ENCODE measurements at places on chromosomes 2 and 18. TPM values are rescaled to one million over a fixed set of nuclear protein-coding genes. Genes with fewer than 3 reads are reported as not detected.

GRCh38 chr2:39865751-39866150 is 86.7 kb upstream of the THUMPD2 start:
- no peak overlapping the region for H3K27ac ChIP-seq
- no peak overlapping the region for H3K4me3 ChIP-seq
- DNase-seq, result no peak
- no peaks in the 10 kb centered on the region for H3K27me3 ChIP-seq
- no peaks in the 10 kb centered on the region for H3K36me3 ChIP-seq

GRCh38 chr2:219451661-219452360 is 17.2 kb downstream of the SPEG start:
- H3K36me3 ChIP-seq, result no peaks in the 10 kb centered on the region
- peaks cover 10% of the 10 kb centered on the region for H3K4me1 ChIP-seq
- no peak overlapping the region for H3K27ac ChIP-seq
- DNase-seq, result no peak

DNA sequence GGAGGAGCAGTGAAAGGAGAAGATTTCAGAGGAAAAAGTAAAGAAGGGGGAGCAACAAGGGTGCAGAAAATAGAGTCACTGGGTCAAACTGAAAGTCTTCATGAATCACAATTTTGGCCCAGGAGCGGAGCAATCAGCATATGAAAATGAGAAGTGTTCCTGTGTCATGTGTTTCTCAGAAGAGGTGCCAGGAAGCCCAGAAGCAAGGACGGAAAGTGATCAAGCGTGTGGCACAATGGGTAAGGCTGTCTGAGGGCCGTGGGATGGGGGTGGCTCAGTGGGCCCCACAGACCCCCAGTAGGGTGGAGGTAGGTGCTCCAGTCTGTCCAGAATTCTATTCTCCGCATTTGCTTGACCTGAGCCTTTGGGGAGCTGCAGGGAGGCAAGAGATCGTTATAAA is 44.2 kb downstream of the SP140 start:
- no peak overlapping the region for H3K4me3 ChIP-seq
- H3K27me3 ChIP-seq, result no peaks in the 10 kb centered on the region
- H3K36me3 ChIP-seq, result no peaks in the 10 kb centered on the region
- DNase-seq, result no peak

Gene CPS1
- 7.9 TPM for polyA plus RNA-seq

Gene EMILIN1
- 1.9 TPM for polyA plus RNA-seq

DNA sequence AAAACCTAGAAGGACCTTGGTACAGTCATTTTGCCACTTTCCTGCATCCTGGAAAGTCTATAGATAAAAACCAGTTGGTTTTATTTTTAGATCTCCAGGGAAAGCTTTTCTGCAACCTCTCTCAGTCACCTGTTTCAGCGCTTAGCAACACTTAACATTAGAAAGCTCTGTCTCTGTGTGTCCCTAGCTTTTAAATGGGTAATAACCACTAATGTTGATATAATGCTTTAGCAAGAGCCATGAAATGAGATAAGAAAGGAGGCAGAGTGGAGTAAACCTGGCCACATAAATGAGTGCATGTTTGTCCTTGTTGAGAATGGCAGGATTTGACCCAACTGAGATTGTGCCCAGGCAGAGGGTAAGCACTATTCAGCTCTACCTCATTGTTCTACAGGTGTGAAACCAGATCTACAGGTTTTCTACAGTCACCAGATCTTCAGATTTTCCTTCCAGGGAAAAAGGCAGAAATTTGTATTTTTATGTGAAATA is 44.8 kb downstream of the MARCHF4 start:
- peaks cover 3% of the 10 kb centered on the region for H3K4me1 ChIP-seq
- no peaks in the 10 kb centered on the region for H3K36me3 ChIP-seq
- no peak for DNase-seq
- no peak overlapping the region for H3K4me3 ChIP-seq
- no peaks in the 10 kb centered on the region for H3K27me3 ChIP-seq

- no peak for DNase-seq
- H3K4me3 ChIP-seq, result no peak overlapping the region
- H3K27ac ChIP-seq, result no peak overlapping the region
- no peaks in the 10 kb centered on the region for H3K27me3 ChIP-seq
- H3K36me3 ChIP-seq, result peaks cover 7% of the 10 kb centered on the region
- H3K4me1 ChIP-seq, result no peaks in the 10 kb centered on the region
Observed at GRCh38 chr2:61334466-61334865, 136.4 kb downstream of the USP34 start.

DNA sequence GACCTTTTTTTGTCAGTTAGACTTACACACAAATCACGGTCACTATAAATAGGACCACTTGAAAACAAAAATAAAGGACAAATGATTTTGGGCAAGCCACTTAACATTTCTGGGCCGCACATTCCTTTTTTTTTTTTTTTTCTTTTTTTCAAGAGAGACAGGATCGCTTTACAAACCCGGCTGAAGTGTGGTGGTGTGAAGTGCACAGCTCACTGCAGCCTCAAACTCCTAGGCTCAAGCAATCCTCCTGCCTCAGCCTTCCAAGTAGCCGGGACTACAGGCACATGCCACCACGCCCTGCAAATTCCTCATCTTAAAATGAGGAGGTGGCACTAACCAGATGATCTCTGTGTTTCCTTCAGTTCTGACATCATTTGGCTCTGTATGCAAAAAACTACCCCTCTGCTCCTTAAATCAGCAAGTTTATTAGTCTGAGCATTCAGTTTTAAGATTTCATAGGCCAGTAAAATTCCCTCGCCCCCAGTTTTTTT is 28.3 kb upstream of the MRO start:
- H3K4me1 ChIP-seq, result no peaks in the 10 kb centered on the region
- H3K27me3 ChIP-seq, result no peaks in the 10 kb centered on the region
- no peaks in the 10 kb centered on the region for H3K36me3 ChIP-seq

- no peaks in the 10 kb centered on the region for H3K36me3 ChIP-seq
- peaks cover under 1% of the 10 kb centered on the region for H3K27me3 ChIP-seq
Observed at GRCh38 chr2:159562248-159562647, 54.1 kb downstream of the BAZ2B start.

GRCh38 chr2:10217489-10218435 is 84.9 kb upstream of the HPCAL1 start:
- no peak for DNase-seq
- H3K36me3 ChIP-seq, result no peaks in the 10 kb centered on the region
- H3K27ac ChIP-seq, result no peak overlapping the region
- H3K27me3 ChIP-seq, result no peaks in the 10 kb centered on the region
- H3K4me3 ChIP-seq, result no peak overlapping the region

GRCh38 chr2:27954771-27955383 is 64.3 kb downstream of the BABAM2 start:
- no peaks in the 10 kb centered on the region for H3K27me3 ChIP-seq
- H3K4me3 ChIP-seq, result no peak overlapping the region
- DNase-seq, result no peak
- no peaks in the 10 kb centered on the region for H3K36me3 ChIP-seq
- no peak overlapping the region for H3K27ac ChIP-seq
- H3K4me1 ChIP-seq, result no peaks in the 10 kb centered on the region

Gene ANKRD36B
- 1.4 TPM for polyA plus RNA-seq

DNA sequence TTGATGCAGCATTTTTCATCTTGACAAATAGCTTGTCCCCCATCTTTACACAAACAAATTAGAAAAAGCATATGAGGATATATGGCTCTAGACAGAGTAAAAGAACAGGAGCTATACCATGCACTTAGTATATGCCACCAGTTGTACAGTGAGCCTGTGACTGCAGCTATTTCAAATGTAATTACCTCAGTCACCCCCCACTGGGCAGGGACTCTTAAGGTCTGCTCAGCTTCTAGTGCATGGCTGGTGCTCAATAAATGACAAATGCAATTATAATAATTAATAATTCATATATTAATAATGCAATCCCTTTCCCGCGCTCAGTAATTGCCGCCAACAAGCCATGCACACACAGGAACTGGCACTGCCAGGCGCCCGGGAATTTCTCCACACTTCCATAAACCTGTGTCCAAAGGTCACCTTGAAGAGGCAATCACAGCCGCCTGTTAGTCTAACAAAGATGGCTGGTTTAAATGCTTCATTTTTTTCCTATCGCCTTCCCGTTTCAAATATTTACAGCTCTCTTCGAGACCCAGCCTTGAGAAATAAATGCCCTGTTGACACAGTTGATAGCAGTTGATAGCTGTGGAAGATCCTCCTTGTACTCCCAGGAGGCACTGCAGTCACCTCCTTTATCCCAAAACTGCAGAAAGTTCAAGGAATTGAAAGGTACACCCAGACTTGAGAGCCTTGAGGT is 156.6 kb downstream of the INO80D start:
- H3K4me3 ChIP-seq, result no peak overlapping the region
- no peaks in the 10 kb centered on the region for H3K36me3 ChIP-seq
- H3K27ac ChIP-seq, result no peak overlapping the region
- no peak for DNase-seq
- H3K4me1 ChIP-seq, result peaks cover 2% of the 10 kb centered on the region

DNA sequence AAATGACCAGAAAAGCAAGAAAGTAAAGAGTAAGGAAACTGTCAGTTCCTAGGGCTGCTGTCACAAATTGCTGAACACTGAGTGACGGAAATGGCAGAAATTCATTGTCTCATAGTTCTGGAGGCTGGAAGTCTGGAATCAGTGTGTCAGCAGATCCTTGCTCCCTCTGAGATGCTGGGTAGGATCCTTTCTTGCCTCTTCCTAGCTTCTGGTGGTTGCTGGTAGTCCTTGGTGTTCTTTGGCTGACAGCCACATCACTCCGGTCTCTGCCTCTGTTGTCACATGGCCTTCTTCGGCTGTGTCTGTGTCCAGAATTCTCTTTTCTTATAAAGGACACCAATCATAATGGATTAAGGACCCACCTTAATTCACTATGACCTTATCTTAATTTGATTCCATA is 21.9 kb downstream of the PLEKHB2 start:
- H3K4me3 ChIP-seq, result no peak overlapping the region
- H3K4me1 ChIP-seq, result no peaks in the 10 kb centered on the region
- no peak for DNase-seq
- no peaks in the 10 kb centered on the region for H3K27me3 ChIP-seq
- no peak overlapping the region for H3K27ac ChIP-seq

- no peaks in the 10 kb centered on the region for H3K4me1 ChIP-seq
- no peak overlapping the region for H3K27ac ChIP-seq
- no peaks in the 10 kb centered on the region for H3K27me3 ChIP-seq
- no peaks in the 10 kb centered on the region for H3K36me3 ChIP-seq
- H3K4me3 ChIP-seq, result no peak overlapping the region
- no peak for DNase-seq
Observed at GRCh38 chr18:7663366-7664312, 96.5 kb downstream of the PTPRM start.

GRCh38 chr2:69304656-69305055 is 82.4 kb downstream of the GFPT1 start:
- DNase-seq, result no peak
- H3K36me3 ChIP-seq, result no peaks in the 10 kb centered on the region
- H3K4me3 ChIP-seq, result no peak overlapping the region

Gene SKOR2
- polyA plus RNA-seq, result 0.05 TPM

- H3K27me3 ChIP-seq, result no peaks in the 10 kb centered on the region
- no peak overlapping the region for H3K4me3 ChIP-seq
- no peak overlapping the region for H3K27ac ChIP-seq
- no peaks in the 10 kb centered on the region for H3K4me1 ChIP-seq
Observed at GRCh38 chr2:151181524-151181923, 80.1 kb downstream of the RBM43 start.

Gene SERPINB13
- polyA plus RNA-seq, result not detected

- no peak for DNase-seq
- H3K4me1 ChIP-seq, result no peaks in the 10 kb centered on the region
- no peaks in the 10 kb centered on the region for H3K36me3 ChIP-seq
- no peak overlapping the region for H3K27ac ChIP-seq
- no peaks in the 10 kb centered on the region for H3K27me3 ChIP-seq
Observed at GRCh38 chr18:10261344-10262276, 192.8 kb upstream of the APCDD1 start.

Gene TEX44
- polyA plus RNA-seq, result not detected

DNA sequence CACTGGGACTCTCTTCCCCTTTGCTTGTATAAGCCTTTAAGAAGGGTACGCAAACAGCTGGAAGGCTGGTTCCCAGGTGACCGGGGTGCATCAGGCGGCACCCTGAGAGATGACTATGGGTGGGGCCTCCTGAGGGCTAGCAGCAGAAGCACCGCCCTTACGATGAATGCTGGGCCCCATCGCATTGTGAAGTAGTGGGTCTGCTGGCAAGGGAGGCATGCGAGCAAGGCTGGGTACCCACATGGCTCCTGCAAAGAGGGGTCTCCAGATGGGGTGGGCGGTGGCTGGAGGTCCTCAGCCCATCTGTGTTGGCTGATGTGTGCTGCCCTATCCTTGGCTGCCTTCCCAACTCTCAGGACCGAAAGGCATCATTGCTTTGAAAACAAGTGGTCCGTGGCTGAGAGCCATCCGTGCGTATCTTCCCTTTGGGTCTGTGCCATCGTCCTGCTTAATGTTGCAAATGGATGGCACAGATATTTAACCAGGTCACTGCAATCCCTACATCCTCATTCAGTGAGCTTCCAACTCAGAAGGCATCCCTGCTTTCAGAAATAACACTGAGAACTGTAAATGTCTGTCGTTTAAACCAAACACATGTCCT is 83.5 kb upstream of the GPC1 start:
- H3K4me3 ChIP-seq, result no peak overlapping the region
- no peaks in the 10 kb centered on the region for H3K27me3 ChIP-seq
- no peaks in the 10 kb centered on the region for H3K36me3 ChIP-seq

GRCh38 chr2:118834901-118835745 is 12.3 kb downstream of the EN1 start:
- peaks cover 23% of the 10 kb centered on the region for H3K4me1 ChIP-seq
- H3K27me3 ChIP-seq, result peaks cover 100% of the 10 kb centered on the region
- H3K36me3 ChIP-seq, result no peaks in the 10 kb centered on the region
- peak overlapping the region; percentile 63 for H3K4me3 ChIP-seq

DNA sequence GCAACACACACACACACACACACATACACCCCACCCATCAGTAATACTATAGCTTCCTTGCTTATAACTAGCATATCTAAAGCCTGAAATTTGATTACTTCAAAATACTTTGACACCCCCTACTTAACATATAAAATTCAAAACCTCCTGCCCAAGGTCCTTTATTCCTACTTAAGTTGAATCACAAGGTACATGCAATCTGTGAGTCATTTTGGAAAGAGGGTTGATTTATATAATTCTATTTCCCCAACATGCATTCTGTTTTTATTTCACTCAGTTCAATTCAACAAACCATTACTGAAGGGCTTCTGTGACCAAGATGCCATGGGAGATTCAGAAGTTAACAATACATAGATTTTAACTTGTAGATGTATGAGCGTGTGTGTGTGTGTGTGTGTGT is 420.7 kb downstream of the METTL4 start:
- no peak overlapping the region for H3K4me3 ChIP-seq
- DNase-seq, result no peak
- no peak overlapping the region for H3K27ac ChIP-seq
- H3K36me3 ChIP-seq, result no peaks in the 10 kb centered on the region
- H3K4me1 ChIP-seq, result no peaks in the 10 kb centered on the region

GRCh38 chr18:68916734-68917133 is 118.9 kb downstream of the CCDC102B start:
- no peaks in the 10 kb centered on the region for H3K36me3 ChIP-seq
- no peak overlapping the region for H3K27ac ChIP-seq
- no peaks in the 10 kb centered on the region for H3K4me1 ChIP-seq
- H3K27me3 ChIP-seq, result no peaks in the 10 kb centered on the region
- no peak overlapping the region for H3K4me3 ChIP-seq
- DNase-seq, result no peak

All from H1 (cell line).